ENCODE measurements at places on chromosomes 1 and 21.

DNA sequence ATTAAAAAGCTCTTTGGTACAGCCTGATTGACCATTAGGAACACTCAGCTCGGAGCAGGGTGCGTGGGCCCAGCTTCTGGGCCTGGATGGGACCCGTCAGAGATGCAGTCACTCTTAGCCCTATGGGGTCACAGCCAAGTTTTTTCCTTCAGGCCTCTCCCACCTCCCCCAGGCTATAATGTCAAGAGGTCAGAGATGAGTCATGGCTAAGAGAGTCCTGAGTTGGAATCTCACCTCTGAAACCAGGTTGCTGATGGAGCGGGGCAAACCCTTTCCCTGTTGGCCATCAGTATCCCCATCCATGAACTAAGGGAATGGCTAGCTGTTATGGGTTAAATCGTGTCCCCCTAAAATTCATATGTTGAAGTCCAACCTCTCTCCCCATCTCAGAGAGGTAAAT is 195.9 kb upstream of the POU3F1 start:
- no peak for DNase-seq

DNA sequence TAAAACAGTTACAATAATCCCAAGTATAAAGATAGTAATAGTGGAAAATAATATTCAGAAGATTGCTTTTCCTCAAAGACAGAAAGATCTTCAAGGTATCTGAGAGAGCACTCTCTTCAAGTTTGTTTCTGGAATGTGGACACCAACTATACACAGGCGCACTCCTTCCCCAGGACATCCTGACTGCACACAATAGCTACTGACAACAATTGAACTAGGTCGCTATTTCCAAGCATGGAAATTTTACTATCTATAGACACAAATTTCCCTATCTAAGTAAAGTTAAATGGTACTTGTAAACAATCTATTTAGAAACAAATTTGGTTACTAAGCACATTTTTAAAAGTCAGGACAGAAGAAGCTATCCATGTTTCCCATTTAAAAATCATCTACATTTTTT is 19.1 kb downstream of the ARHGAP29 start:
- no peak for DNase-seq

DNA sequence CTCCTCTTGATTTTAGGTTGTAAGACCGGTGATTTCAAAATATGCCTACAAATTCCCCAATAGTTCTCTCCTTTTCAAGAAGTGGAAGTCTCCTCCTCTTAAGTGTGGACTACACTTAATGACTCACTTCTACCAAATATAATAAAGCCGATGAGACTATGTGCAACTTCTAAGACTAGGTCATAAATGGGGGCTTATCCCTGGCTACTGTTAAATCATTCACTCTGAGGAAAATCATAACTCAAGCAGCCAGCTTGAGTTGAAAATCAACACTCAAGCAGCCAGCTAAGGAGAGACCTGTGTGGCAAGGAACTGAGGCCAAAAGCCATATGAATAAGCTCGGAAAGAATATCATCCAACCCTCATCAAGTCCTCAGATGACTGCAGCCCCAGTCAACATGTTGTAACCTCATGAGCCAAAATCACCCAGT is 49.6 kb upstream of the PSMG1 start:
- no peak for DNase-seq

DNA sequence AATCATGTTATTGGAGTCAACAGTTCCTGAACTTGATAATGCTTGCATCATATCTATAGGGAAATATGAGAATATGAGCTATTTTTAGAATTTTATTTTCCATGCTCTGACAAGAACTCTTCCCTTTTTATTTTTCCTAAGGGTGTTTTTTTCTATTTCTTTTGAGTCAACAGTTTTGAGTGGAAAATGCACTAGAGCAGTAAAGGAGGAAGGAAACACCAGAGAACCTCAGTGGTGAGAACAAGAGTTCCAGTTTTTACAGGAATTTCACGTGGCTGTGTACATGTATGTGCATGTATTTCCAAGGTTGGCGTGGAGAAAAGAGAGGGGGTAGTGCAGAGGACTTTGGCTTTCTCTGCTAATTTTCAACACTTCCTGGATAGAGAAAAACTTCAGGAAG is 63.6 kb upstream of the TNFSF18 start:
- DNase-seq = no peak

- DNase-seq = no peak
Measured at GRCh38 chr1:9559673-9560072, 20.4 kb downstream of the SLC25A33 start.

DNA sequence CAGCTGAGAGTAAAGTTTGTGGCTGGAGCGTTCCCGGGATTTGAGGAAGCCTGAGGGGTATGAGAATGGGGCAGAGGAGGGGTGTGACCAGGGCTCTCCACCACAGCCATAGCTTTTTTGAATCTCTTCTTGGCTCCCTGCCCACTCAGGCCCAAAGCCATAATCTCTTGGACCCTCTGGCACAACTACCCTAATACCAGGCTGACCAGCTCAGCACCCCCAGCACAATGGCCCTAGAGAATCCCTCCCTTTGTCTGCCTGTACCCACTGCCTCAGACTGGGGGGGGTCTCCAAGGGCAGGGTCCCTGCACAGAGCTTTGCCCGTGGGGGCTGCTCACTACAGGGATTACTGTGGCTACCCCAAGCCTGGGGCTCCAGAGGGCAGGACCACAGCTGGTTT is 7.5 kb downstream of the DENND4B start:
- no peak for DNase-seq

DNA sequence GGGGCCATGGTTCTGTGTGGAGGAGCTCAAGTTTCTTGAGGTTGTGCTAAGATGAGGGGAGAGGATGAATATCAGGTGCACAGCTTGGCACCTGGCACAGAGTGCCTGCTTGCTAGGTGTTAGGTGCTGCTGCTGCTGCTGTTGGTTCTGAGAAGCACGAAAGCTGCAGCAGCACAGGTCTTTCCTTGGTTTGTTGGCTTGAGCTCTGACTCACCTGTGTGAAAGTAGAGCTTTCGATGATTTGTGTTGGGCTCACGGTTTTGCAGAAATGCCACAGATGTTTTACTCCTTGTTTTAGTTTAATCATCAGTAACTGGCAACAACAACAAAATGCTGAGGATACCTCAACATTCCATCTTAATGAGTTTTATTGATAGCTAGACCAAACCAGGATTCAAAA is 221.6 kb downstream of the BRINP2 start:
- DNase-seq = no peak

DNA sequence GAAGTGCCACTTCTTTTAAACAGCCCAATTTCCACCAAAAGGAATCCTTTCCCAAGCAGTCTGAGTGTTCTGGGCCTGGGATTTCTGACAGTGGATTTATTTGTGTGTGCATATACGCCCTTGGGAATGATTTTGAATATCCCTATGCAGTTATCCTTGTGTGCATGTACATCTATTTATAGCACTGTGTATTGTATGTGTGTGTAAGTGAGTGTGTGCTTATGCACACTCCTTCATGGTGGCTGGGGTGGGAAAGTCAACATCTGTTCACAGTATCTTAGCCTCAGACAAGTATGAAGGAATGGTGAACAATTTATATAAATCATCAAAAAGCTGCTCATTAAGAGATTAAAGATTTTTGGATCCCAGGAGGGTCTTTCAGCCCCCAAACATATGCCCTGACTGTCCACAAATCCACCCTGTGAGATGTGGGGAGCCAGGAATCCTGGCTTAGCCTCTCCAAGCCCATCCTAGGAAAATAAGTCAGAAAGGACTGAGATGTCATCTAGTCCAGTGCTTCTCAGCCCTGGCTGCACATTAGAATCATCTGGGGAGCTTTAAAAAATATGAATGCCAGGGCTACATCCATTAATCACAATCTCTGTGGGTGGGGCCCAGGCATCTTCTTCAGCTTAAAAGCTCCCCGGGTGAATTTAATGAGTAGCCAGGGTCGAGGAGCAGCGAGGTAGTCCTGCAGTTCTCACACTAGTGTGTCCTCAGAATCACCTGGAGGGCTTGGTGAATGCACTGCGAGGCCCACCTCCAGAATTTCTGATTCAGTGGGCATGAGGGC is 101.4 kb downstream of the PLXNA2 start:
- no peak for DNase-seq

DNA sequence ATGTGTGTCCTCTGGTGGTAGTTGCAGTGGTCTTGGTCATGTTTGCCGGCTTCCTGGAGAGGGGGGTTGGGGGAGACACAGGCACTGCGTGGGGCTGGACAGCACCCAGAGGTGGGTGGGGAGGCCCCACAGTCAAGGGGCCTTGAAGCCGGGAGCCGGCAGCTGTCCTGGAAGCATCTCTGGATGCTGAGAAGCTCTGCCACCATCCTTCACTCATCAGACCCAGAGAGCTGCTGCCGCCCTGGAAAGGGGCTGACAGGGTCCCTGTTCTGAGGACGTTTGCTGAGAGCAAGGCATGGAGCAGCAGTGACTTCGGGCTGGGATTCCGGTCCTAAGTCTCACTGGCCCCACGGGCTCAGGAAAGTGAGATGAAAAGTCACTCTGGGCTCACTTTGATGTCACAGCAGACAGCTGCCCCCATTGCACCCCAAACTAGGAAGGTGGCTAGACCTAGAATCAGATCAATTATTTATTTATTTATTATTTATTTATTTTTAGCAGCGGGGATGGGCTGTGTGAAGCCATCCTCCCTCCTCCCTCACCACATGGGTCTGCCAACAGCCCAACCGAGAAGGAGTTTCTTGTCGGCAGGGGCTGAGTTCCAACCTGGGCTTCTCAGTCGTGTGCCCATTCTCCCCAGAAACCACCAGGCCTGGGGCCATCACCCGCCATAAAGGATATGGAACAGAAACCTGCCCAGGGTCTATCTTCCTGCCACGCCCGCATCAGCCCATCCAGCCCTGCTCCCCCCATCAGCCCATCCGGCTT is 547.4 kb downstream of the PTPRU start:
- no peak for DNase-seq

DNA sequence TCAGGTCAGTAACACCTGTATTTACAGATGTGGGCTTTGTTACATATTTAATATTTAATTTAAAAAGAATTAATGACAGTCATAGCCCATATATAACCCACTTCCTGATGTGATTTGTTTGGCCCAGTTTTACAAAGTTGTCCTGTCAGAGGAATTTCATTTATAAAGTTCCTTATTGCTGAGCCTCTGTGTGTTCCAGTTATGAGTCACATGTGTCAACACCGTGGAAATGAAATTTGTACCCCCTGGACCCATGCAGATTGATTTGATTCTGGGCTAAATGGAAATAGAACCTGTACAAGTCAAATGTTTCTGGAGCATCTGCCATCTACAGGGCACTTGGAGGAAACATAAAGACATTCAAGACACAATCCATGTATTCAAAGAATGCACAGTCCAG is 149.2 kb downstream of the CACNA1E start:
- no peak for DNase-seq

DNA sequence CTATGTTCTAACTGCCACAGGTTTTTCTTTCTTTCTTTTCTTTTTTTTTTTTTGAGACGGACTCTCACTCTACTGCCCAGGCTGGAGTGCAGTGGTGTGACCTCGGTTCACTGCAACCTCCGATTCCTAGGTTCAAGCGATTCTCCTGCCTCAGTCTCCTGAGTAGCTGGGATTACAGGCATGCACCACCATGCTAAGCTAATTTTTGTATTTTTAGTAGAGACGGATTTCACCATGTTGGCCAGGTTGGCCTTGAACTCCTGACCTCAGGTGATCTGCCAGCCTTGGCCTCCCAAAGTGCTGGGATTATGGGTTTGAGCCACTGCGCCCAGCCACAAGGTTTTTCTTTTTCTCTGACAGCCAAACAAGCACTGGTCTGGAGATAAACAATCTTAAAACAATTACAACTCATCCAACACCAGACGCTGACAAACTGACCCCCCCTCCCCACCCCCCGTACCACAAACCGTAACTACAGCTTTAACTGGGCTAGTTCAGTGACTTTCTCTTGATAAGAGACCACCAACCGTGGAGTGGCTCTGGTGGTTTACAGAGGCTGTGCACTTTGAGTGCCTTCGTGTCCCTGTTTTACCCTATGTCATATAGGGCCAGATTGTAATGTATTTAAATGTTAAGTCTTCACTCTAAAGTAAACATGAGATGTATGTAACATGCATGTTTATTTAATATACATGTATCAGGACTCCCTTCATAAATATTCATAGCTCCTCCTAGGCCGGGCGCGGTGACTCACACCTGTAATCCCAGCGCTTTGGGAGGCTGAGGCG is 19.5 kb upstream of the PUM1 start:
- no peak for DNase-seq

GRCh38 chr1:37006132-37006868 is 28.0 kb downstream of the GRIK3 start:
- no peak for DNase-seq

DNA sequence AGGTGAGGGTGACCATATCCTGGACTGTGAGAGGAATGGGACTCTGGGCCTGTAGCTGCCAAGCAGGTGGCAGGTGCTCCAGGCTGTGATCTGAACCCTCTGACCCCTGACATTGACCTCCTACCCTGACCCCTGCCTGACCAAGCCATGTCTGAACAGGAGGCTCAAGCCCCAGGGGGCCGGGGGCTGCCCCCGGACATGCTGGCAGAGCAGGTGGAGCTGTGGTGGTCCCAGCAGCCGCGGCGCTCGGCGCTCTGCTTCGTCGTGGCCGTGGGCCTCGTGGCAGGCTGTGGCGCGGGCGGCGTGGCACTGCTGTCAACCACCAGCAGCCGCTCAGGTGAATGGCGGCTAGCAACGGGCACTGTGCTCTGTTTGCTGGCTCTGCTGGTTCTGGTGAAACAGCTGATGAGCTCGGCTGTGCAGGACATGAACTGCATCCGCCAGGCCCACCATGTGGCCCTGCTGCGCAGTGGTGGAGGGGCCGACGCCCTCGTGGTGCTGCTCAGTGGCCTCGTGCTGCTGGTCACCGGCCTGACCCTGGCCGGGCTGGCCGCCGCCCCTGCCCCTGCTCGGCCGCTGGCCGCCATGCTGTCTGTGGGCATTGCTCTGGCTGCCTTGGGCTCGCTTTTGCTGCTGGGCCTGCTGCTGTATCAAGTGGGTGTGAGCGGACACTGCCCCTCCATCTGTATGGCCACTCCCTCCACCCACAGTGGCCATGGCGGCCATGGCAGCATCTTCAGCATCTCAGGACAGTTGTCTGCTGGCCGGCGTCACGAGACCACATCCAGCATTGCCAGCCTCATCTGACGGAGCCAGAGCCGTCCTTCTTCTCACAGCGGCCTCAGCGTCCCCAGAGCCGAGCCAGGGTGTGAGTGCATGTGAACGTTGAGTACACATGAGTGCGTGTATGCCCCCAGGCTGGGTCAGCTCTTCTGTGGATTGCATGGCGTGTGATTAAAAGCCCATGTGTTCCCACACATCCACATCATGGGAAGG is 3.1 kb downstream of the TMEM125 start:
- no peak for DNase-seq
